H9 (cell line): ENCODE measurements at places on chromosomes 13 and 19. TPM values are rescaled to one million over a fixed set of nuclear protein-coding genes. Genes with fewer than 3 reads are reported as not detected.

The CCL25 gene
- not detected in 2 replicates for total RNA-seq

The OVOL3 gene
- total RNA-seq, result not detected in 2 replicates

The KRTDAP gene
- total RNA-seq, result 0.87 and 1.3 TPM in 2 replicates

The PSG2 gene
- total RNA-seq, result not detected in 2 replicates

The CYP4F2 gene
- total RNA-seq, result not detected in 2 replicates

The ZNF578 gene
- total RNA-seq, result 5.1 and 5.3 TPM in 2 replicates

DNA sequence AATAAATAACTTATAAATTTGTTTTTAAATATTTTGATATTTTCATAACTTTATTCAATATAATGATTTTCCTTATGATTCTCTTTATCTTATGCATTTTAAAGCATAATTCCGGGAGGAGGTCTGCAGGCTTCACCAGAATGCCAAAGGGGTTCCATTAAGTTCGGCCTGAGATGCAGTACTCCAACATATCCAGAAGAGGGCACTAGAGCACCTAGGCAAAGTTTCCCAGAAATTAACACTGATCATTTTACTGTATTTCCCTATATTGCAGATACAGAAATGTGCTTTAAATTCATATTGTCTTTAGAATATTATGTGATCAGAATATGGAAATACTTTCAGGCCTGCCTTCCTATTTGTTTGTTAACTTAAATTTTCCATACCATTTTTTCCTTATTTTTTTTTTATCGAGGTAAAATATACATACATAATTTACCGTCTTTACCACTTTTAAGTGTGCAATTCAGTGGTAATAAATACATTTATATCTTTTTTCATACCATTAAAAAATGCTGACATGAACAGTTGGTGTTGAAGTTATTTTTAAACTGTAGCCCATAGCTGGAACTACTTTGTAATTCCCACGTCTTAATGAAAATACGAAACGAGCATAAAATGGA, 58.9 kb upstream of the TM9SF2 start:
- DNase-seq, result no peak

- DNase-seq, result no peak
Observed at GRCh38 chr13:83297586-83298290, 584.5 kb downstream of the SLITRK1 start.

GRCh38 chr19:51822946-51823345, 28.0 kb downstream of the FPR3 start:
- DNase-seq, result no peak

GRCh38 chr19:45117167-45117594, 24.2 kb downstream of the PPP1R37 start:
- DNase-seq, result no peak

- no peak for DNase-seq
Observed at GRCh38 chr19:681029-682019, 5.1 kb downstream of the FSTL3 start.

DNA sequence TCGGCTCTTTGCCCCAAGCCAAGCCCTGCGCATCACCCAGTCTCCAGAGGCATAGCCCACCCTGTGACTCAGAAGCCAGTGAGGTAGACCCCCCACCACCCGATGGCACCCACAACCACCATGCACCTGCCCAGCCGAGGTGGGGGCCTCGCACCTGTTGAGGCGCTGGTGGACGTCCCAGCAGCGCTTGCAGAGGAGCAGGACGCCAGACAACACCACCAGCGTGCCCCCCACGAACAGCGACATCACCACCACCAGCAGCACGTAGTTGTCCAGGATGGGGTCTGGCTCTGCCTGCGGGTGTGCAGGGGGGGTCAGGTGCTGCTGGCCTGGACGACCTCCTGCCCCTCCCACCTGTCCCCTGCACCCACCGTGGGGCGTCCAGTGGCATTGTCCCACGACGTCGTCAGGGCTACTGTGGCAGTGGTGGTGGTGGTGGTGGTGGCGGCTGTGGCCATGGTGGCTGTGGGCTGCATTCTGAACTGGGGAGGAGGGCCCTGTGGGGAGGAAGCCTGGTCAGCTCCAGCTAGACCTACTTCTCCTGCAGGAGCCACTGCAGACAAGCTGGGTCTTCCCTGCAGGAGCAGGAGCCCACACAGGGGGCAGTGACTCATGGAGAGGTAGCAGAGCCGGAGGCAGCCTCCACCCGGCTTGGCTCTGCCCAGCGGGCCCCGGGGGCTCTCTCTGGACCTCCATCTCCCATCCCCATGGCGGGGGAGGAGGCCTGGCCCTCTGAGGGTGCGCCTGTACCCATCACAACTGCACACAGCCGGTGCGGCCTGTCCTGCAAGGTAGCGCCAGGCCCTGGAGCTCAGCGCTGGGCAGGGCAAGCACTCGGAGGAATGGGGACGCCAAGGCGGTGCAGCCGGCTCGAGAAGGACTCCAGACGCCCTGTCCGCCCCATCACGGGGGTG, 1.9 kb downstream of the CBARP start:
- no peak for DNase-seq

DNA sequence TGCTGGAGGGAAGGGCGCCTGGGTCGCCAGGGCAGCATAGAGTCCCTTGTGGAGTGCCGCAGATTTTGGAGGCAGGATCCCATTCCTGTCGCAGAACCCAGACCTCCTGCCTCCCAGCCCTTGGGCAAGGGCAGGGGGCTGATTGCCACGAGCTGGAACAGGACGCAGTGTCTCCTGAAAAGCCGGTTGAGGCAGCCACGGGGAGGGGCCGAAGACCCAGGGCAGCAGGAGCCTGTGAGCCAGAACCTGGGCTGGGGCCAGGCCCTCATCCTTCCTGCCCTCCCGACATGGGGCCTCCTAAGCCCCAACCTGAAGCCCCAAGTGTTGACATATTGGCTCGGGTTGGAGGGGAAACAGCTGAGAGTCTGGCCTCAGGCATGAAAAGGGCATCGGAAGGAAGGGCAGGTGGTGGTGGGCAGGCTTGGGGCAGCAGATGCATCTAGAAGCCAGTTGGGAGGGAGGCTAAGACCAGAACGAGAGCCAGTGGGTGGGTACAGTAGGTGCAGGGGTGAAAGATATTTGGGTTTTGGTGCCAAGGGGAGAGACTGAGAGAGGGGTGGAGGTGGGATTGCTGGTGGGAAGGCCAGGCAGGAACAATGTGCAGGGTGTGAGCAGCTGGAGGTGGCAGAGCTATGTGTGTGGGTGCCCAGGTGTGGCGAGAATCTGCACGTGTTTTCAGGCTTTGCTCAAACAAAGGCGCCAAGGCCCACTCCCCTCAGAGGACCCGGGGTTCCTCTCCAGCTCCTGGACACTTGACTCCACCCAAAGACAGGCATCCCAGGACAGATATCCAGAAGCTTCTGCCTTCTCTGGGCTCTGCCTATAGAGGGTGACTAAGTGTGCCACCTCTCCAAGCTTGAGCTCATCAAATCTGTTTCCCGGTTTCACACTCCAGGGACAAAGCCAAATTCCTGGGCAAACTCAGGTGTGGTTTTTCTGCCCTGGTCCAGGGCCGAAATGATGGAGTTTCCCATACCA, 1.4 kb upstream of the SBSN start:
- no peak for DNase-seq

DNA sequence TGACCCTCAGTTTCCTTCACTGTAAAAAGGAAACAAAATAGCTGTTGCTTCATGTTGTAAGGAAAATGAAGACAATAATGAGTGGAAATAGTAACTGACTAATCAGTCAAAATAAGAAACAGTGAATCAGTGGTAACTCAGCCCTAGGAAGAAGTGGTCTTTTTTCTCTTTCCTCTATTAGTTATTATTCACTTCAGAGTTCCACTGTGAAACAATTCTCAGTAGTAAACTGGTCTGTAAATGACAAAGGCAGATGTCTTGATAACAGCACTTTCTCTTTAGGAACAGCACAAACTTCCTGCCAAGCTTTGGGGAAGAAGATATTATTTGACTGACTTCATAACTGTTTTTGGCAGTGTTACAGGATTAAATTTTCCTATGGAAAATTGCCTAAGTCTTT, 600.5 kb upstream of the KLHL1 start:
- no peak for DNase-seq

DNA sequence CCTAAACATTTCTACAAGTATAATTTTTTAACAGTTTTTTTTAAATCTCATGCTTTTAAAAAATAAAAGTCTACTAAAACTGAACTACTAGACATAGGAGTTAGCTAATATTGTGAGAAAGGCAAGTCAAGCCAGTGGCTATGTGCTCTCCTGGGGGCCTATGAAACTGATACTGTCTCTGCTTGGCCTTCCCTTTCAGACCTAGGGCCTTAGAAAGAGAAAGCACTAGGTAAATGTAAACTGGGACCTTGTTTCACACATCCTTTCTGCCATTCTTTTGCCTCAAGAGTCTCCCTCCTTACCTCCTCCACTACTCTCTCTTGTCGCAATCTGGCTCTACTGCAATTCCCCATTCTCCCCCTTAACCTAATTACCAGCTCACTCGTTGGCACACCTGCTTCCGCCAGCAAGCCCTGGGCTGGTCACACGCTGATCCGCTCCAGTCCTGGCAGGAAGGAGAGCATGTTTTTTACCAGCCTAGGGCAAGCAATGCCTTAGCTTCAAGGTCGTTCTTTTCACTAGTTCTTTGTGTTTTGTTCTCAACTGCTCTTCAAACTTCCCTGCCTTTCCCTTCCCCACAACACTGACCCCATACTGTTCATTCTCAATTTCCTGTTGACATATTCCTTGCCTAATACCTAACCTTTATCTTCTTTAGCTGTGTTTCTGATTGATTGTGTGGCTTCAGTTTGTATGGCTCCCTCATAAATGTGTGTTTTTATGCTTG, 23.1 kb downstream of the TBC1D4 start:
- DNase-seq, result peak; percentile 50

- DNase-seq, result no peak
Observed at GRCh38 chr13:73072239-73072900, 13.6 kb downstream of the KLF5 start.

- DNase-seq, result peak; percentile 82
Observed at GRCh38 chr19:3210347-3211017, 14.0 kb upstream of the CELF5 start.

GRCh38 chr13:24742977-24743376, 21.0 kb upstream of the RNF17 start:
- no peak for DNase-seq

- no peak for DNase-seq
Observed at GRCh38 chr13:28320884-28321574, 173.9 kb downstream of the FLT1 start.

- no peak for DNase-seq
Observed at GRCh38 chr19:662207-662961, 630 bp downstream of the RNF126 start.

- DNase-seq, result no peak
Observed at GRCh38 chr19:12748489-12748888, 3.1 kb upstream of the BEST2 start.

DNA sequence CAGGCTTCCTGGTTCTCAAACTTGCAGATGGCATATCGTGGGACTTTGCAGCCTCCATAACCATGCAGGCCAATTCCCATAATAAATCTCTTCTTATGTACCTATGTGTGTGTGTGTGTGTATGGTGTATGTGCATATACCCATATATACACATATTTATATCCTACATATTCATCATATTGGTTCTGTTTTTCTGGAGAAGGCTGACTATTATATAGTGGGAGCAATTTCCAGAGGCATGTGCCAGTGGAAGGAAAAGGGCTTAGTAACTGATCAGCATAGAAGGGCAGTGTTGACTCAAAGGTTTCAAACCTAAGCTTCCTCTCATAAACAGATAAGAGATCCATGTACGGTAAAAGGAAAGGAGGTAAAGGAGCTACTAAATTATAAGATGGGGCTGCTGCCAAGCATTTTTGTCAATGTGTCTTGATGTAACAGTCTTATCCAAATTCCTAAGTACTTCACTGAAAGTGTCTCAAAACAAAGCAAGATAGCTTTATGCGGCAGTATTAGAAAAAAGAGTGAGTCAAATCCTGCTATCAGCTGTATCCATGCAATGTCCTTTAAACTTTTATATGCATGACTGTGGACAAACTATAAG, 432.1 kb downstream of the TBC1D4 start:
- DNase-seq, result no peak
